Peyer's patch (tissue), 4 donors: ENCODE measurements at places on chromosomes 6 and 20.

GRCh38 chr6:14645841-14646240, 528.3 kb downstream of the CD83 start:
- no peak for DNase-seq

DNA sequence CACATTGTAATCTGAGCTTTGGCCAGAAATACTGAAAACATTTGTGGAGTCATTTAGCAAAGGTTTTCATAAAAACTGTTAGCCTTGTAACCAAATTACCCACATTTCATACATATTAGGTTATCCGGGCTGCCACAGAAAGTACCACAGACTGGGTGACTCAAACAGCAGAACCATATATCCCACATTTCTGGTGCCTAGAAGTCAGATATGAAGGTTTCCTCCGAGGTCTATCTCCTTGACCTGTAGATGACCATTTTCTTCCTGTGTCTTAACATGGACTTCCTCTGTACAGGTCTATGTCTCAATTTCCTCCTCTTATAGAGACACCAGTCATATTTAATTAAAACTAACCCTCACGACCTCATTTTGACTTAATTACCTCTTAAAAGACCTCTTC, 49.5 kb upstream of the SMIM28 start:
- no peak for DNase-seq

DNA sequence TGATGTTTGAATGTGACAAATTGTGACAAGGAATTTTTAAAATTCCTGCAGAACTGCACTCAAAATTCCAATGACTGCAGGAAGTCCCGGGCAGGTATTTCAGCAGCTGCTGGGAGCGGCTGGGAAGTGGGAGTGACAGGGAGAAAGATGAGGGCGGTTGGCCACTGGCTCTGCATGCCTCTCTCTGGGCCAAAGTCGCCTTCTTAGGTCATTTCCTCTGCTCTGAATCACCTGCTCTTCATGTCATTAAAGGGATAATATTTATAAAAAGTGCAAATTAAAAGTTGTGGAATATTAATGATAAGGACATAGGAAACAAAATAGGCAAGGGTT, 43.9 kb downstream of the RAMACL start:
- no peak for DNase-seq

- DNase-seq = no peak
These were observed 65.0 kb upstream of the VSTM2L start for GRCh38 chr20:37837924-37838323.
